Stimulated activated CD4-positive, alpha-beta T cell treated with anti-CD3 and anti-CD28 coated beads, Interleukin-1b, Interleukin-23, amount 100 ng/mL, for 1 hour (primary cell): ENCODE measurements at places on chromosomes 16 and 17.

- no peak for DNase-seq
These were observed 27.6 kb downstream of the CLUAP1 start for GRCh38 chr16:3528406-3528805.

DNA sequence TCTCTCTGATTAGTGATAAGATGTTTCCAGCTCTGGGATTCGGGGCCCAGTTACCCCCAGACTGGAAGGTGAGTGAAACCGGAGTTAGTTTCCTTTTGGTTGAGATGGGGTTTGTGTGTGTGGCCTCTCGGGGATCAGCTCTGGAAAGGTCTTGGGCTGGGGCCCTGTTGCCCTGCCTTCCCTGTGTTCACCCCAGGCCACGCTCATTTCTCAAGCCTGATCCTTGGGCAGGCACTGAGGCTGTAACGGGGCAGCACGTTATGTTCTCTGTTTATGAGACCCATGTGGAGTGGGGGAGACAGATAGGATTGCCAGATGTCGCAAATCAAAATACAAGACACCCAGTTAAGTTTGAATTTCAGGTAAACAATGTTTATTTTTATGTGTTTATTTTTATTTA lies 35.5 kb downstream of the CPNE2 start:
- DNase-seq, result no peak

DNA sequence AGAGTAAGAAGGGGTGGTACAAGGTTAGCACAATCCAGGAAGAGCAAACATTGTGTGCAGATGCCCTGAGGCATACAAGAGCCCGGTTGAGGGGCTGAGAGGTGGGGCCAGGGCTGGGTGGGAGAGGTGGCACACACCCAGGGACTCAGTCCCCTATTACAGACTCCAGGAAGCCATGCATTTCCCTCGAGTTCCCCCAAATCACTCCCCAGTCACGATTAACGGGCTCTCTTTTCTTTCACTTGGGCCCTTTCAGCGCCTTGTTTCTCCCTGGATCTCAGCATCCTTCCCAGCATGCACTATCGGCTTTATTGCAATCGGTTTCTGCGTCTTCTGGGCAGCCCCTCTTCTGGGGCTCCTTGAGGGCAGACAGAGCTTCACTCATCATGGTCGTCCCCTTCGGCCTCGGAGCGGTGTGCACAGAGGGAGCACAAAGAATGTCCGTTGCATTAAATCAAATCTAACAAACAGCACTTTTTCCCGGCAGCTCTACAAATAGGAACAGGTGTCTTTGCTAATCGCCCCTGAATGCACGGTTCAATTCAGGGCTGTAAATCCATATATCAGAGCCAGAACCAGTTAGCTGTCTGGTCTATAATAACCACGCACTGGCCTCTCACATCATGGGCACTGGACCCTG lies 184.6 kb upstream of the HSBP1 start:
- DNase-seq, result no peak

GRCh38 chr17:62588109-62588508 lies 39.4 kb upstream of the MRC2 start:
- DNase-seq, result no peak

GRCh38 chr17:83079352-83079747 lies at the start of gene METRNL:
Gene METRNL, plus strand, starts transcription at chr17:83079609. Its CDS starts 207 bp downstream, at chr17:83079816.
- no peak for DNase-seq

DNA sequence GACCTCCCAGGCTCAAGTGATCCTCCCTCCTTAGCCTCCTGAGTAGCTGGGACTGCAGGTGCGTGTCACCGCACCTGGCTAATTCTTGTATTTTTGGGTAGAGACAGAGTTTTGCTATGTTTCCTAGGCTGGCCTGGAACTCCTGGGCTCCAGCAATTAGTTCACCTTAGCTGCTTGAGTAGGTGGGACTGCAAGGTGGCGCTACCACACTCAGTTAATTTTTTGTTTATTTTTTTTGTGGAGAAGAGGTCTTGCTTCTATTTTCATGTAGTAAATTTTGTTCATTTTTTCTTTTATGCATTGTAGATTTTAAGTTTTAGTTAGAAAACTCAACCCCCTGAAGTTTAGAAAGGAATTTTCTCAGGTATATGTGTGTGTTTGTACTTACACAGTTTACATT lies 21.7 kb downstream of the RNF135 start:
- DNase-seq, result no peak

DNA sequence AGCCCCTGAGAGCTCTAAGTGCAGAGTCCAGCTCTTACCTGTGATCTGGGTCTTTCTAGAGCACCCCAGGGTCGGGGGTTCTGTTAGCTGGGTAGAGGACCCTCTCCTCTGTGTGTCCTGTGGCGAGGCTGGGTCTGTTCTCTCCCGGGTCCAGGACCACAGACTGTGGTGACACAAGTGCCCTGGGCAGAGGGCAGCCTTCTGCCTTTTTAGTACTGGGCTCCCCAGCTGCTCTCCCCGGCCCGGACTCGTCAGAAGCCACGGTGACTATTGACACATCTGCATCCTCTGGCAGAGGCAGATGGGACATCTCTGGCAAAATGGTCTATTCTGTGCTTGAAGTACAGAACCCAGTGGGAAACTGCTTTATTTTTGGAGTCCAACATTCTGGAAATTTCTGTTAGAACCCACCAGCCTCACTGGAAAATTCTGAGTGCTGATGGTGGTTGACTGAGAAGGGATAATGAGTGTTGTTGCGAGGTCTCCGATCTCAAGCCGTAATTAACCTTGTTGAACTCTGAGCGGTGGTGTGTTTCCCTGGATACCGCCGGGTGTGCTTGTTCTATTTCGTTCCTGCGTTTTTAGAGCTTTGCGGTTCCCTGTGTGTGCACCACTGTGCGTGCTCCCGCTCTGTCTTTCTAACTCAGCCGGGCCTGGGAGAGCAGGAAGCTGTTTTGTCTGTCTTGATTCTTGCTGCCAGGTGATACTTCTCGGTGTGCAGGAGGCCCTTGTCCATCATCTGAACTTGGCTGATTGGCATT lies 26.0 kb upstream of the NUDT16L1 start:
- DNase-seq, result no peak

DNA sequence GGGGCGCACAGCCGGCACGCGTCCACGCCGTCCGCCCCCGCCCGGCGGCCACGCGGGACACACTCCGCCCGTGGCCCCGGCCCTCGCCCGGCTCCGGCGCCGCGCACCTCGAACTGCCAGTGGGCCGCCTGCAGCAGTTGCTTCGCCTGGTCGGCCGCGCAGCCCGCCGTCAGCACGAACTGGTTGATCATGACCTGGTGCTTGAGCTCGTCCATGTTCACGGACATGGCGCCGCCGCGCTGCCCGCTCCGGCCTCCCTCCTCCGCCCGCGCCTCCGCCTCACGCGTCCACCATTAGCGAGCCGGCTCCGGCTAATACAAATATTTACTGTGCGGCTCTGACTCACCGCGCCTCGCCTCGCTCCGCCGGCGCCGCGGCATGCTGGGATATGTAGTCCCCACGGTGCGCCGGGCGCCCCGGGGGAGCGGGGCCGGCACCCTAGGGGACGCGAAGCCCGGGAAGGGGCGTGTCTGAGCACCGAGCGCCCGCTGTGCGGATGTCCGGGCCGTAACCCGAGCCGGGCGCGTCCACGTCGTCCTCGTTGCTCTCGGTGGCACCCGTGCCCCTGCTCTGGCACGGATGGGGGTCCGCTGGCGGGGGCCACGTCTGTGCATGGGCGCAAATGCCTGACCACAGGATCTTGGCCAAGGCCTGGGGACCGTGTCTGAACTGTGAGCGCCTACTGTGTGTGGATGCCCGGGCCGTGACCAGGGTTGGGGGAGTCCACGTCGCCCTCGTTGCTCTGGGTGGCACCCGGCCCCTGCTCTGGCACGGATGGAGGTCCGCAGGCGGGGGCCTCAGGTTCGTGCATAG lies at the start of gene UBALD1:
TSS of gene UBALD1 (minus strand) at position 318 of the 813 bp plus-strand sequence. CDS start at position 227, 91 bp downstream.
- peak; percentile 32 for DNase-seq

GRCh38 chr17:29546830-29547229 lies 20.0 kb downstream of the ABHD15 start:
- no peak for DNase-seq

DNA sequence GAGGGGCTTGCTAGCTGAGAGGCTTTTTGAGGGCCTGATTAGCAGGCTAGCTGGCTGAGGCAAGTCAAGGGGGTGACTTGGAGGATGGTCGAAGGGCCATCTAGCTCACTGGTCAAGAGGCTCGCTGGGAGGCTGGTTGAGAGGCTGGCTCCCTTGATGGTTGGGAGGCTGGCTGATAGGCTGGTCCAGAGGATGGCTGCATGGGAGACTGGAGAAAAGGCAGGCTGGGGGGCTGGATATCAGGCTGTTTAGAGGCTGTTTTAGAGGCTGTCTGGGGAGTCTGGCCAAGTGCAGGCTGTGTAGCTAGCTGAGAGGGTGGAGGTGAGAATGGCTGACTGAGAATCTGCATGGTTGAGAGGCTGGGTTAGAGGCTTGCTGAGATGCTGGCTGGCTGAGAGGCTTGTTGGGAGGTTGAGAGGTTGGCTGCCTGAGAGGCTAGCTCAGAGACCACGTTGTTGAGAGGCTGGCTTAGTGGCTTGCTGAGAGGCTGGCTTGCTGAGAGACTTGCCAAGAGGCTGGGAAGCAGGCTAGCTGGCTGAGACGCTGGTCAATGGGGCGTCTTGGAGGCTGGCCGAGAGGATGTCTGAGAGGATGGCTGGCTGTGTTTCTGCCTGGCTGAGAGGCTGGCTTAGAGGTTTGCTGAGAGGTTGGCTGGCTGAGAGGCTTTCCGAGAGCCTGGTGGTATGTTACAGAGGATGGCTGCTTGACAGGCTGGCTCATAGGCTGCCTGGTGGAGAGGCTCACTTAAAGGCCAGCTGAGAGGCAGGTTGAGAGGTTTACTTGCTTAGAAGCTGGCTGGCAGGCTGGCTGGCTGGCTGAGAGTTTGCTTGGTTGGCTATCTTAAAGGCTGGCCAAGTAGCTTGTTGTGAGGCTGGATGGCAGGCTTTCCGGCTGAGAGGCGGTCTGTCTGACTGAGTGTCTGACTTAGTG lies 36.6 kb upstream of the ACSM2B start:
- no peak for DNase-seq

DNA sequence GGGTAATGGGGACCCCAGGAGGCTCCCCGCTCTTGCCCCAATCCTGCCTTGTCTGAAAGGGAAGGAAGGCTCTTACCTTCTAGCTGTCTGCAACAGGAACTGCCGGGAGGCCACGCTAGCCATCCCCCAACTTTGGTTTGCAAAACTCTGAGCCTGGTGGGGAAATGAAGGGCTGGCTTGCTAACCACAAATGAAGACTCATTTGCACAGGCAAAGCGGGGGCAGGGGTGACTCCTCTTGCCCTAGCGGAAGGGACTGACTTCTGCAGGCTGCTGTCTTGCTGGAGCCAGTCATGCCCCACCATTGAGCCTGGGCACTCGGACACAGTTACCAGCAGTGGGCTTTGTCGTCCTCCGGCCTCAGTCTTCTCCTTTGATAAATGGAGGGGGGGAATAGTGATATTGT lies 52.6 kb downstream of the PLCG2 start:
- no peak for DNase-seq

DNA sequence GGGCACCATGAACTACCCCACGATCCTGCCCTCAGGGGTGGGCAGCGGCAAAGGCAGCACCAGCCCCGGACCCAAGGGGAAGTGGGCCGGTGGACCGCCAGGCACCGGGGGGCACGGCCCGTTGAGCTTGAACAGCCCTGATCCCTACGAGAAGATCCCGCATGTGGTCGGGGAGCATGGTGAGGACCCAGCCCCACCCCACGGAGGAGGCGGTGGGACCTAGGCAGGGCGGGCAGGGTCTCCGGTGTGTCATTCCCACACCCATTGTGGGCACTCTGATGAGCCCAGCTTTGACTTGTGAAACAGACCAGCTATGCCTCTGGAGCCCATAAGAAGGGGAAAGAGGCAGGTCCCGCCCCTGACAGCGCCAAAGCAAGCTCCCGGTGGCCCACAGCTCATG lies 22.8 kb downstream of the TPSG1 start:
- no peak for DNase-seq

GRCh38 chr17:63398680-63399079 lies 47.4 kb downstream of the CYB561 start:
- DNase-seq, result no peak

GRCh38 chr17:75404223-75404730 lies 1.2 kb downstream of the GRB2 start:
- no peak for DNase-seq

- DNase-seq, result no peak
These were observed 815 bp downstream of the ATAD5 start for GRCh38 chr17:30832438-30833124.

- no peak for DNase-seq
These were observed 440.6 kb upstream of the DYNLRB2 start for GRCh38 chr16:80100186-80100585.

- no peak for DNase-seq
These were observed 38.6 kb upstream of the TOB1 start for GRCh38 chr17:50904518-50905459.

DNA sequence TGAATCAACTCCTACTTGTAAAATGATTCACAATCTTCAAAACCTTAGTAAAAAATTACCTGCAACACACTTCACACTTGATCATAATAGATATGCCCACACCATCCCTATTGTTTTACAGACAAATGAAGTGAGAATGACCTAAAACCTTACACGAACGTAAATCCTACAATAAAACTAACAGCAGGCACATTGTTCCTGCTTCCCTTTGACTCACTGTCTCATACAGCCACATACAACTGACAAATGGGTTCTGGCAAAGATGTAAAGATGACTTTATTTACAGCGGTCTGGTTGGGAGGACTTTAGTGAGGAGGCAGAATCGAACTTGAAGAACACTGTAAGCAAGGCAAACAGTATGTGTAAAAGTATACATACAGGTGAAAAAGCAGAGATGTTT lies 188.7 kb downstream of the MYO1D start:
- no peak for DNase-seq

DNA sequence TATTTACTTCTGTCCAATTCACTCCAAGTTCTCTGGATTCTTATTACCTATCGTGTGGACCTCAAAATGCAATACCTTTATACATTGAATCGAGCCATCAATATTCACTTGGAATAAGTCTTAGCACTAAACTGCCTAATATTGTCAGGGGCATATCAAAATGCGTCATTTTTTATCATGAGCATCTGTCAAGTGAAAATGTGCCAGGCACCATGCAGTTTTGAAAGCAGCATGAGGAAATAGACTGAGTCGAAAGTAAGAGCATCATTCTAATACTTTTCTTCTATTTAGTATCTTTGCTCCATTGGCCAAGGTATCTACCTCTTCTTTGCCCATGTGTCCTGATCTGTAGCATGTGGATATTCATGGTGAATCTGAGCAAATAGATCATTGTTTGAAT lies 1193.4 kb downstream of the CDH11 start:
- DNase-seq, result no peak

- DNase-seq, result no peak
These were observed 139.0 kb upstream of the TNRC6C start for GRCh38 chr17:77819497-77819896.

GRCh38 chr16:27547134-27547533 lies 2.6 kb downstream of the GTF3C1 start:
- DNase-seq, result no peak
